ENCODE measurements at places on chromosomes 12 and 14. TPM values are rescaled to one million over a fixed set of nuclear protein-coding genes. Genes with fewer than 3 reads are reported as not detected.

The KRT81 gene
- total RNA-seq = not detected

The PTPRO gene
- total RNA-seq = 2.0 TPM

The PLEK2 gene
- total RNA-seq = 2.2 TPM

The LGR5 gene
- total RNA-seq = 0.79 TPM

The PPP1R36 gene
- total RNA-seq = 0.87 TPM

The ITGA7 gene
- 51.5 TPM for total RNA-seq
